ENCODE measurements at places on chromosomes 5 and 9.
A peak's percentile ranks its signal among the peaks of the same experiment; 100 is the strongest.

GRCh38 chr5:150461231-150461630, 11.7 kb upstream of the RPS14 start:
- DNase-seq, result no peak

GRCh38 chr5:123708074-123708806, 196.3 kb downstream of the CSNK1G3 start:
- DNase-seq, result peak; percentile 82

DNA sequence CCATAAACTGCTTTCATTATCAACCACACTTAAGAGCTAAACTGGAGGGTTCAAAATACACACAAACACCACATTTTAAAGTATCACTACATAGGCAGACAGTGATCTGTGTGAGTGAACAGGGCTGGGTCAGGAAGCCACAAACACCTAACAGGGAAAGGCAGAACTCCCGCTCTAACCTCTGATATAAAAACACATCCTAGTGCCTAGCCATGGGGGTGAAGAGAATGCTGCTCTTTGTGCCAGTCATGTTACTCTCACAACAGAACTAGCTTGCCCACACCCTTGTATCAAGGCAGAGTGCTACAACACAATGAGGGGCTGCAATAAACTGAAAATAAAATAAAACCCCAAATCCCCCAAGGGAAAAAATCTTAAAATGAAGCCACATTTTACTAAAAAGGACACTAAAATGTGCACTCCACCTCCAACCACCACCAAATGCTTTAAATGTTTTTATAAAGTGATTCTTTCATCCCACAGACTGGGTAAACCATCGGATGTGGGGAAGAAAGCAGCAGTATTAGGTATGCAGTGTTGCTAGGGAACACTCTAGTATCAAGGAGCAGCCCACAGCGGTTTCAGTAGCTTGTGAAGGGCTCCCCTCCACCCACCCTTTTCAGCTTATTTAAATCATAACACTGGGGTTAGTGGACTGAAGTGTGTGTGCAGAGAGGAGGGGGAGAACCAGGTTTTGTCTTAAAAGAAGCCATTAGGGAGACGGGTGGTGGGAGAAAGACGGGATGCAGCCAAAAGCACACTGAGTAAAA, 64.5 kb downstream of the TMEM161B start:
- no peak for DNase-seq

GRCh38 chr5:23001120-23001519, 148.0 kb upstream of the CDH12 start:
- DNase-seq, result no peak

GRCh38 chr9:116716438-116716837, 29.3 kb downstream of the TRIM32 start:
- no peak for DNase-seq

DNA sequence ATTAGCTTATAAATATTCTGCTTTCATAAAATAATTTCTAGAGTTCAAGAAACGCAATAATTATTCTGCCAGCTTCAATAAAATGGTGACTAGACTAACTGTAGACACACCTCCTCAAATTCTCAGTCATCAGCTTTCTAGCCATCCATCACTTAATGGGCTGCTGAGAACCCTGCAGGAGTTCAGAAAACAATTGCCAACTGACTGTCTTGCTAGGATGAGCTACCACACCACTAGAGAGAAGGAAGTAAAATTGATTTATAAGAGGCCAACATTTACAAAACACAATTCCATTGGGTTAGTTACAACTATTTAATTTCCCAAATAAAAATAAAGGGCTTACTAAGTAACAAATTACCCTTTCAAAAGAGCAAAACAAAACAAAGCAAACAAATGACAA, 126.5 kb upstream of the PAPPA start:
- DNase-seq, result peak; percentile 25

- DNase-seq, result no peak
Observed at GRCh38 chr5:51582871-51583394, 199.7 kb downstream of the ISL1 start.

DNA sequence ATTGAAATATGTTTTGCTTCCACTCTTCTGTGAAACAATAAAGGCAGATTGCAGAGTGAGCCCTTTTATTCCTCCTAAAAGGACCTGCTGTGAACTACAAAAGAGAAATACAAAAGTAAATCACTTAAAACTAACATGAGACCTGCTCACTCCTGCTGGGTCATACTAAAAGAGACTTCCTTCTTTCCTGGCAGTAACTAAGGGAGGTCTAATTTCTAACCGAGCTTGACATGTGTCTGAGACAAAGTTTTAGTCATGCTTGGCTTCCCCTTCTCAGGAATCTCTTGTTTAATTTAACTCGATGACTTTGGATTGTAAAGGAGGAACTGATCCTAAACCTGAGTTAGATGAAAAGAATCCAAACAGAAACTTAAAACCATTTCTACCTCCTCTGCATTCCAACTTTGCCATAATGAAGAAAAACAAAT, 86.4 kb upstream of the CDH6 start:
- no peak for DNase-seq

- peak; percentile 52 for DNase-seq
Observed at GRCh38 chr5:87298692-87299362, 31.1 kb downstream of the RASA1 start.

DNA sequence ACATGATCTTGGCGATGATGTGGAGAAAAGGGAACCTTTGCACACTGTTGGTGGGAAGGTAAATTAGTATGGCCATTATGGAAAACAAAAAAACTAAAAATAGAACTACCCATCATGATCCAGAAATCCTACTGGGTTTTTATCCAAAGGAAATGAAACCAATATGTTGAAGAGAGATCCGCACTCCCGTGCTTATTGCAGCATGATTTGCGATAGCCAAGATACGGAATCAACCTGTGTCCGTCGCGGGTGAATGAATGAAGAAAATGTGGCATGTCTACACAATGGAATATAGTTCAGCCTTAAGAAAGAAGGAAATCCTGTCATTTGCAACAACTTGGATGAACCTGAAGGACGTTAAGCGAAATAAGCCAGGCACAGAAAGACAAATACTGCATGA, 84.5 kb downstream of the TTLL11 start:
- no peak for DNase-seq

GRCh38 chr9:69325409-69326212, 596 bp downstream of the ENTREP1 start:
- no peak for DNase-seq

GRCh38 chr9:19533373-19533772, 124.6 kb downstream of the ACER2 start:
- peak; percentile 11 for DNase-seq

DNA sequence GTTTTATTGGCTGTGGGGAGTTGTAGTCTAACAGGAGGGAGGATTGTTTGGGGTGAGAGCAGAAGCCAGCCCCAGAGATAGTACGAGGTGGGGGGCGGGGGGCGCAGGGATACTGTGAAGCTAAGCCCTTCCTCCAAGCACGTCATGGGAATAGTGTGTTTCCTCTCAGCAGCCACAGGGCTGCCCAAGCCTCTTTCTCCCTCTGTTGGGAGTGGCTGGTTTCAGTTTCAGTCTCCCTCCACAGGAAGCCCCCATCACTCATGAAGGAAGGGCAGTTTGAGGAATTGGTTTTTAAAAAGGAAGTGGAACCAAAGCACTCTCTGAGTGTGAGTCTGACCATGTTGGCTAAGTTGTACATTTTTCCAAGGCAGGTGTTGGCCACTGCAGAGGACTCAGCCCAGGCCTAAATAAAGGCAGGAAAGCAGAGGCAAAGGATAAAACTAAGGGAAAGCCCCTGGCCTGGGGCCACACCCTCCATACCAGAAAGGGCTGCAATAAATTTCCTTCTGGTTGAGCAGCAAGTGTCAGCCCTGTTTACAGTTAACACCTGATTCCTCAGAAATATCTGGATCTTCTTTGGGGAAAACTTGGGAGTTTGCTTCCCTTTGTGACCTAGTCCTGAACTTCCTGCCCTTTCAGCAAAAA, 3.2 kb downstream of the RAB24 start:
- DNase-seq, result peak; percentile 86

DNA sequence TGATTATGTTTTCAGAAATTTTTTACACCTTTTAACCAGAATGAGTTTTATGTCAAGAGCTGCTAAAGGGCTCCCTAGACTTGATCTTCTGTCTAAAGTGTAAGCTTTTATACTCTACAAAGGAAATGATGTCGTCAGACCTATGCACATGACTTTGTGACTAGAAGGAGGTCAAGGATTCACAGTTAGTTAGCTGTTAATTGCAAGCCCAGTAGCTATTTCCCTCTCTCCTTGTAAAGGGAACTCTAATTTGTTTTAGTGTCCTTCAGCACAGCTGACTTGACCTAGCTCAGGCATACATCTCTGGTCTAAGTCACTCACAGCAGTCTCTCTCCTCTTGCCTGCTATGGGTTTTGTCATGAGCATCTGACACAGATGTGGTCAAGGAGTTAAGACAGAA, 173.5 kb upstream of the NREP start:
- peak; percentile 37 for DNase-seq

DNA sequence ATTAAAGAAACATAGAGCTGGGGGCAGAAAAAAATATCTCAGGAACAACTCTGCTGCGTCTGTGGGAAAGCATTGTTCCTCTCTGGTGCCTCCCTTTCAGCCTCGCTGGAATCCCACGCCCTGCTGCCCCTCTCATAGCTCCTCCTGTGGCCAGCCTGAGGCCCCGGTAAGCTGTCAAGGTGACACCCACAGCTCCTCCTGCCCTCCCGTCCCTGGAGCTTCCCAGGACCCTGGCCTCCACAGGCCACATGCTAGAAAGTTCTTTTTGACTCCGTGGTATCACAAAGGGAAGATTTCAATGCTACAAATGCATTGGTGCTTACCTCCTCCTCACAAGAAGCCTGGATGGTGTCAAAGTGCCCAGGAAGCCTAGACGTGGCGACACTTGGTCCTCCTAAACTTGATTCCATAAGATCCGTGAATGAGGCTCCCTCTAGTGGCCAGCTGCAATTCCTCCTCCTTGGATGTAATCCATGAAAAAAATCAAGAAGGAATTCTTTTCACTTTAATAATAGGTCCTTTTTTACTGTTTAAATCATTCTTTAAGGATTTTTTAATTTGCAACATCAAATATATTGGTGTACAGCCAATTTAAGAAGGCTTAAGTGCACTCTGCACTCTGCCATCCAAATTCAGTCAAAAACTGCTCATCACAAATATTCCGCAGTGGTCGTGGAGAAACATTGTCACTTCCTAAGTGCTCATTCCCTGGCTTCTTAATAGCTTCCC, 104.9 kb downstream of the CFAP90 start:
- DNase-seq, result peak; percentile 62

DNA sequence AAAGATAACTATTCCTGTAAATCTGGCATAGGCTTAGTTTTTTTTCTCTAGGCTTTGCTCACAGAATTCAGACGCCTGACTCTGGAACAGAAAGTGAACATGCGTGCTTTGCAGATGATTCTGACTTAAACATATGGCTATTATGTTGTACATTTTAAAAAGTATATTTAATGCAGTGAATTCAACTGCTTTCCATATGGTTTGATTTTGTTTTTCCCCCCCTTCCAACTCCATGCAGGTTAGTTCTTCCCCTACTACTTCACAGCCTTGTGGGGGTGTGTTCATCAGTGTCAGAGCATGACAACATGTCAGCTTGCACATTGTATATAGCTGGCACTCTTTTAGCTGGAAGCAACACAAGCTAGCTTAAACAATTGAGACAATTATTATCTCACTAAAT, 226.8 kb downstream of the TMEM167A start:
- no peak for DNase-seq

DNA sequence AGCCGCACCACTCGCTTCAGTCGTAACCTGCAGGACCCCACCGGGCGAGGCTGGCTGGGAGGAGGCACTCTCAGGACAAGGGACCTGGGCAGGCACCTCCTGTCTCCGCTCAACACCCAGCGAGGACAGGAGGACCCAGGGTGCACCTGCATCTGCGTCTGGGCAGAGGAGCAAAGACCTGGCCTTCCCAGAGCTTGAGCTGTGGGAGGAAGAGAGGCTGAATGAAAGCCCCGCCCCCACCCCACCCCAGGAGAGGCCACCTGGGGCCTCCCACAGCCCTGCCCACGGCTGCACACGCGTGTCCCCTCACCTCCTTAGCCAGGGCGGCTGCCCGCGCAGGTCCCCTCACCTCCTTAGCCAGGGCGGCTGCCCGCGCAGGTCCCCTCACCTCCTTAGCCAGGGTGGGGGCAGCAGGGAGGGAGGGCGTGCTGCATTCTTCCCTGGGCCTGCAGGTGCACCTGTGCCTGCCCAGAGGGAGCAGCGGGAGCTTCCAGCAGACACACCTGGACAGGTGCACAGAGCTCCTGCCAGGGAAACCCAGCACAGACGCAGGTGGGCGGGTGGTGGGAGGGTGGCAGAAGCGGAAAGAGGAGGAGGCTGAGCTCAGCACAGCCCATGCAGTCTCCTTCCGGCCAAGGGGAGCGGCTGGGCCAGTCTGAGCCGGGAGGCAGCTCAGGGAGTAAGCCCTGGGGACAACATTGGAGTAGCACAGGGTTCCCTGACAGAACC, 18.5 kb upstream of the SLC12A7 start:
- no peak for DNase-seq

DNA sequence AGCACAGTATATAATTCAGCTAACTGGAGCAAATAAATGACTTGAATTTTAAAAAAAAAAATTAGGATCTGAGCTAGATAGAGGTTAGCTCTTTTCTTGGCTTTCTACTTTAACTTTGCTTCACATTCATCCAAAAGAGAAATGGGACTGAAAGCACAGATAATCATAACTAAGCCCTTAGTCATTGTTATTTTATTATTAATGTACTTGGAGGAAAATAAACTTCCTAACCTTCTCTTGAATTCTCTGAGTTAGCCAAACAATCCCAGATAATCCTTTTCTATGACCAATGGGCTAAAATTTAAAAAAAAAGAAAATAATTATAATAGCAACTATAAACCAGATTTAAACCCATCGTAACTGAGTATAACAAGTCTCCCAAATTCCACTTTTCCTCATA, 57.6 kb upstream of the RASA1 start:
- peak; percentile 45 for DNase-seq

- no peak for DNase-seq
Observed at GRCh38 chr5:161001604-161002003, 149.6 kb upstream of the ATP10B start.

GRCh38 chr9:79745752-79746336, 174.1 kb downstream of the TLE4 start:
- no peak for DNase-seq

- peak; percentile 69 for DNase-seq
Observed at GRCh38 chr5:5341531-5342292, 80.8 kb upstream of the ICE1 start.

DNA sequence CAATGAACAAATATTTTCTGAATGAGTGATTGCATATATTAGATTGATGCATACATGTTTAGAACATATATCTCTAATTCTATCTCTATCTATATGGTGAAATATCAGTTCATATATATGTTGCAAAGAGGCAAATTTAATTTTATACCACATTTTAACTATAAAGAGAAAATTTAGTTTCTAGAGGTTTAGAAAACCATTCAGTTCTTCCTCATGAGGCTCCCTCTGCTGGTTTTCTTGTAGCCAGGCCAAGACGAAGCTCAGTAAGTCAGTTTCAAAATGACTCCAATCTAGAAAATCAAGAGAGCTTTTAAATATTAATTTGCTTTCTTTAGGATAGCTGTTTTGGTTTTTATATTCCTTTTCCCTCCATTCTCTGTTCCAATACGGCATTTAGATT, 312.1 kb downstream of the TMEM232 start:
- peak; percentile 27 for DNase-seq

Measured in ELR (cell line).